Non-pigmented ciliary epithelial cell (primary cell): ENCODE measurements at places on chromosomes 12 and 14.

GRCh38 chr12:62776997-62777396 is 158.0 kb downstream of the PPM1H start:
- DNase-seq = no peak

DNA sequence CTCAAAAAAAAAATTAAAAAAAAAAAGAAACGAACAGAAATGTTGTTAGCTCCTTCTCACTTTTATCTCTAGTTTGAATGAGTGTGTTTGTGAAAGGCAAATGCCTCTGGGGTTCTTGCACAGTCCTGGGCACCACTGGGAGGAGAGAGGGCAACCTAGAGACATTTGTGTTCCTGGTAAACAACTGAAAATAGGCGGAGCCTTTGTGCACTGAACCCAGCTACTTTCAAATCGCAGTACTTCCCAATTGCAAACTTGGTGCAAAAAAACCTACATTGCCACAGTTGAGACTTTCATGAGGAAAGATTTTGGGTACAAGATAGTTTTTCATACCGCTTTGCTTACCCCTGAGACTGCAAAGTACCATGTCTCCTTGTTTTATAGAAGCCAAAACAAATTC is 430.0 kb downstream of the ZFP36L1 start:
- no peak for DNase-seq

- DNase-seq = no peak
Measured at GRCh38 chr12:4115570-4115969, 158.0 kb upstream of the CCND2 start.

- no peak for DNase-seq
Measured at GRCh38 chr14:96497087-96497486, 5.1 kb upstream of the PAPOLA start.

DNA sequence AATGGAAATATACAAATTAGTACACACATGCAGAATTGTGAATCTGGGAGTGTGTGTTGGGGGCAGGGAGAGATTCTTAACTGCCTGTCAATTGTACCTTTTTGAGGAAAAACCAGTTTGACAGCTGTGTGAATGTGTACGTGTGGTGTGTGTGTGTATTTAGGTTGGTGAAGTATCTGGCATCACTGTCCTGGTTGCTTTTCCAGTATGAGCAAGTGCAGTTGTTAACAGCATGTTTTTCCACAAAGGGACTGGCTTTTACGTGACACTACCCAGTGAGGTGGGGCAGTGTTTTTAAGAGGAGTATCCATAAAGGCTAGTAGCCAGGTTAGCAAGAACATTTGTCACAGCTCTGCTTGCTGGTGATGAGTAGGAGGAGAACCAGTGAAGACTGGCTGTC is 56.1 kb downstream of the DAAM1 start:
- DNase-seq = no peak

GRCh38 chr12:2795291-2796186 is 769 bp downstream of the FKBP4 start:
- no peak for DNase-seq

- no peak for DNase-seq
Measured at GRCh38 chr12:110047297-110047940, 903 bp downstream of the C12orf76 start.

DNA sequence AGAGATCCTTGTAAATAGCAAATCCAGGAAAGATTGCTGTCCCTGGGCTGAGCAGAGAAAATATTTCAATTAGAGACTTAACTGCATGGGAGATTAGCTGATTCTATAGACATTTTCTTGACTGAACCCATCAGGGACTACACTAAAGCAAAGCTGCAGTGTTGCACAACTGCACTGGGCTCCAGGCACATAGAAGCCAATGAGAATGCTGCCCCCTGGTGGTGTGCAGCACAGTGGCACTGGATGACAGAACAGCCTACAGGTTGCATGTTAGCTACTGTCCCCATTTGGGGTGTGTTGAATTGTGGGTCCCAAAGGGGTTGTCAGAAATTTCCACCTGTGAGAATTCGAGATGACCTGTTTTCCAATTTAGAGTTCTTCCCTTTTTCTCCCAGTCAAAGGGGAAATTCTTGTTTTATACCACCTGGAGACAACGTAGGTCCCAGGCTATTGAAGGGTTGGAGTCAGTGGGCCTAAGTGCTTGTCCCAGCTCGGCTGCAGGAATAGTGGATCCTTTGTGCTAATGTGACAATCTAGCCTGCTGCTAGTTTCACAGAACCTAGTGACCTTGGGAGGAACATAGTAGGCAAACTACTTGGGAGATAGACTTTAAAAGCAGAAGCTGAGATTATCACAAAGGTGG is 114.7 kb downstream of the SLC8A3 start:
- no peak for DNase-seq
